Fibroblast of skin of left quadriceps (primary cell): ENCODE measurements at places on chromosomes 5 and 9.

GRCh38 chr5:80592761-80593160, 22.7 kb upstream of the ANKRD34B start:
- DNase-seq: no peak

GRCh38 chr9:68678430-68678829, 26.6 kb upstream of the PIP5K1B start:
- DNase-seq: no peak

DNA sequence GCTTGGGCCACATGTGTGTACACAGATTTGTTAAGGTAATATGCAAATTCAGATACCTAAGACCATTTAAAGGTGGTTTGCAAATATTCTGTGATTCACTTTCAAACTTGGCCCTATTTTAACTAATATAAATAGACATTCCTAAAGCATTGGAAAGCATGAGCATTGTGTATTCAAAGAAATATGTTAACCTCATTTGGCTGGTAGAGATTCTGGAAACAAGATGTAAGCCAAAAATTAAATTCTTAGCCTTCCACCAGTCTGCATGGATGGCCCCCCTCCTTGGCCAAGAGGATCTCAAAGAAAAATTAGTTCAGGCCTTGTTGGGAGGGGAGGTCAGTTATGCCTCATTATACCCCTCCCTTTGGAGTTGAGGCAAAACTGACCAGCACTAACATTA, 38.7 kb upstream of the C6 start:
- DNase-seq: no peak

DNA sequence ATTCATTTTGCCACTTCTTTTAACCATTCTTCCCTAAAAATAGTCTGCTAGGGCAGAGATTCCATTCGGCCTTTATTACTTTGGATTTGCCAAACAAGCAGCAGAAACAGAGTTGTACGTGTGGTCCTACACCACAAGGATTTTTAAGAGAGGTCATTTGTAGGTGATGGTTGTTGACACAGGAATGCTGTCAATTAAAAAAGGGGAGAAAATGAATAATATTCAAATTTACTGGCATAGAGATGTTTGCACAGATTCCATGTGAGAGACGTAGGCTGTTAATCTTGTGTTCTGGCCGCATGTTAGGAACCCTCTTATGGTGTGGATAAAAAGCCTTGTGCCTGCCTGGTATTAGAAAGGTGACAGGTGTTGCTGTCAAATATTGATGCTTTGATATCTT, 34.9 kb downstream of the TRIO start:
- no peak for DNase-seq

GRCh38 chr9:5825223-5825622, 7.7 kb downstream of the ERMP1 start:
- no peak for DNase-seq

GRCh38 chr9:13728917-13729811, 449.7 kb upstream of the MPDZ start:
- DNase-seq: no peak

GRCh38 chr9:35350212-35350611, 139.7 kb upstream of the RUSC2 start:
- DNase-seq: no peak

DNA sequence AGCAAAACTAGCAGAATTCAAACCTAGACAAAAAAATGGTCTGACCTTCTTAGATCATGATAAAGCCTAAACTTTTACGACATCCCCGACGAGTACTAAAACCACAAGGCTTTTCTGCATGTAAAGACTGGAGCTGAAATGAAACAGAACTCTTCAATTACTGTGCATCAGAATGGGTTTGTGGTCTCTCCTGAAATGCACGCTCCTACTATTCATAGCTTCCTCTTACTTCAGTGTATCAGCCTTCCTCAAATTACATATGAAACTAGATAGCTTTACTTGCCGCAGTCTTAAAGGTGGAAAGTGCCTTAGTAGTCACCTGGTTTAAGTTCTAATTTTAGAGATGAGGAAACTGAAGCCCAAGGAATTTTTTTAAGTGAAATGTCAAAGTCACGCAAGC, 24.6 kb upstream of the MED10 start:
- peak; percentile 74 for DNase-seq

DNA sequence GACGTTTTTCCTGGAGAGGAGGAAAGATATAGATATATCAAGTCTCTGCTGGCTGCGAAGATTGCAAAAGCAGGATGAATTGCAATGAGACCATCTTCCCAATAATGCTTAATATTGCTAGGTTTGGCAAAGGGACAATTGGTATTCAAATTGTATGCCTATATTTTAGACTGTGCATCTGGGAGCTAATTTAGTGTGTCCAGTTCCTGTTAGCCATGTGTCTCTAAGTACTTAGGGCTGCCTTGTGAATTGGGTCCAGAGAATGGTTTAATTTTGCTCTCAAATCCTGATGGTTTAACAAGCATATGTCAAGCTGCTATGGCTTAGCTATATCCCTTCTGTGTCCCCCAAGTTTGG, 97.6 kb upstream of the ZNF366 start:
- DNase-seq: no peak

GRCh38 chr5:14917719-14918118, 46.1 kb upstream of the ANKH start:
- DNase-seq: no peak

DNA sequence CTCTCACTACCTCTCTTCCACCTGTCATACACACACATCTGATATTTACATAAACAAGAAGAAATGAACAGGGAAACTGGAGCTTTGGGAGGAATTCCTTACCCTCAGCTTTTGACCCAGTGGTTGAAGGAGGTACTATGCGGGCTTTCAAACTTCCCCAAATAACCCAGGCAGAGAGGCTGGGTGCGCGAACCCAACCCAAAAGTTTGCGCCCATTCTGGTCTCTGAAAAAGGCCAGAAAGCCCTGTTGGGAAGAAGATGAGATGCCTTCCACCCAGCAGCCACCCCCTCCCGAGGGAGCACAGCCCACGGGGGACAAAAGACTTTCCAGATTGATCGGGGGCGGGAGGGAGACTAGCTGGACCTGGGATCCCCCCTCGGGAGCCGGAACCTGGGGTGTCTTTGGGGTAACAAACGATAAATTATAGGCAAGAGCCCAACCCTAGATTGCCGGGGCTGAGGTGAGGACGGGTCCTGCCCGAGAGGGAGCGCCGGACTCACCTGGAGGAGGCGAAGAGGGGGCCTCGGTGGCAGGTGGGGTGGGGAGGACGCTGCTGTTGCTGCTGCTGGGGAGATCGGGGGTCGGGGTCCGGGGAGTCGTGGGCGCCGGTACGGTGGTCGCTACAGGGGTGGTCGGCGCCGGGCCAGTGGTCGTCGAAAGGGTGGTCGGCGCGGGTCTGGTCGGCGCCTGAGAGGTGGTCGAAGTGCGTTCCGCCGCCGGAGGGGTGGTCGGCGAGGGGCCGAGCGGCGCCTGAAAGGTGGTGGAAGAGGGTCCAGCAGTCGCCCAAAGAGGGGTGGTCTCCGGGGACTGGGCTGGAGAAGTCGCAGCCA, 798 bp downstream of the MEGF9 start:
- no peak for DNase-seq

- no peak for DNase-seq
Measured at GRCh38 chr9:81902626-81903025, 25.6 kb upstream of the SPATA31D4 start.

DNA sequence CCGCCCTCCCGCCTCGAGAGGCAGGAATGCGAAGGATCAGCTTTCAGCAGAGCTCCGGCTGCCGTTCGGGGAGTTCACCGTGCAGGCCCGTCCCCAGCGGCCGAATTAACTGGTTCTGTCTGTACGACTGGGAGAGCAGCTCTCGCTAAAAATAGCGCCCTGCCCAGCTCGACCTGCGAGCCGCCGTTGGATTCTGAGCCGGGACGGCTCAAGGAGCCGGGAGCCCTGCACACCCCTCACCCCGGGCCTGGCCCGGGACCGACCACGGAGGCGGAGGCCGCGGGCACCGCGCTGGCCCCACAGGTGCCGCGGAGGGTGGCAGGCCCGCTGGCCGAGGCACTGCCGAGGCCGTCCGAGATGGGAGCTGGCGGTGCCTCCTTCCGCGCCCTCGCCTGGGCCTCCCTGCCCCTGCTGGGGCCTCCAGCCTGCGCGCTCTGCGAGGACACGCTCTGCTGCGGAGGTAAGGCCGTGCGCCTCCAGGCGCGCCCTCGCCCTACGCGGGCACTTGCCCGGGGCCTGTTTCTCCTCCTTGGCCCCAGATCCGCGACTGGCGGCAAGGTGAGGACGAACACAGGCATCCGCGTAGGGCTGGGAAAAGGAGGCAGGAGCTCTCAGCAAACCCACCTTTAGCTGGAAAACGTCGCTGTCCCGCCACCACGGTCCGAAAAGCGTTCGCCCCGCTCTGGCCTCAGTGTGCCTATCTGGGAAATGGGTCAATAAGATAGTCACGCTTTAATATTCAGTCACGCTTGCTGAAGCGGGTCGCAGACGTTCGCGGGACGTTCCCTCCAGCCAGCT, 53.1 kb upstream of the DAB2IP start:
- DNase-seq: peak; percentile 75

GRCh38 chr5:73378070-73378469, 70.5 kb downstream of the FOXD1 start:
- DNase-seq: no peak

DNA sequence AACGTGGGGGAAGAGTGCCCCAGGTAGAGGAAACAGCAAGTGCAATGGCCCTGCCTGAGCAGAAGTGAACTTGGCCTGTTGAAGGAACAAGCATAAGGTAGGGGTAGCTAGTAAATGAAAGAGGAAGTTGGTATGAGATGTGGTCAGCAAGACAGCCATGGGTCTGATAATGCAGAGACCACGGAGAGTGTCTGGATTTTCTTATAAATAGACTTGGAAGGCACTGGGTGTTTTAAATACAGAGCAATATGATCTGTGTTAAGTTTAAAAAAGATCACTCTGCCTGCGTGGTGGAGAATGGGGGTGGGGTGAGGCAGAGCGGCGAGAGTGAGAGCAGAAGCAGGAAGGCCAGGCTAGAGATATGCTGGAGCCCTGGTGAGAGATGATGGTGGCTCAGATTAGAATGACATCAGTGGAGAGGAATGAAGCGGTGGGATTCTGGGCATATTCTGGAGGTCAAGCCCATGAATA, 4.2 kb downstream of the ADAM19 start:
- no peak for DNase-seq

GRCh38 chr9:130995086-130996011, 13.6 kb upstream of the LAMC3 start:
- peak; percentile 32 for DNase-seq

DNA sequence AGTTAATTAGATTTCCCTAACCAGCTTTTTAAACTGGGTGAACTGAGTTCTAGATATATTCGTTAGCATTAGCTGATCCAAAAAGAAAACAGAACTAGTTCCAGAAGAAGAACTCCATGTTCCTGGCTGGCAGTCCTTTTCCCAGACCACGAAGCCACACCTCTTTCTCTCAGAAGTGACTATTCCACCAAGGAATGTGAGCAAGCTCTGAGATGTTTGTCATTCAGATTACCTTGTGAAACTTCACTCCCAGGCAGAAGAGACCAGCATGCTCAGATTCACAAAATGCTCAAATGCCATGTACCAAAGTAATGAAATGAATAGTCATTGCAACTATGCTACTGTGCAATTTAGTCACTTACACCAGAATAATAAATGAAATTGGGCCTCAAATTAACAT, 4.4 kb upstream of the SSBP2 start:
- DNase-seq: peak; percentile 72

DNA sequence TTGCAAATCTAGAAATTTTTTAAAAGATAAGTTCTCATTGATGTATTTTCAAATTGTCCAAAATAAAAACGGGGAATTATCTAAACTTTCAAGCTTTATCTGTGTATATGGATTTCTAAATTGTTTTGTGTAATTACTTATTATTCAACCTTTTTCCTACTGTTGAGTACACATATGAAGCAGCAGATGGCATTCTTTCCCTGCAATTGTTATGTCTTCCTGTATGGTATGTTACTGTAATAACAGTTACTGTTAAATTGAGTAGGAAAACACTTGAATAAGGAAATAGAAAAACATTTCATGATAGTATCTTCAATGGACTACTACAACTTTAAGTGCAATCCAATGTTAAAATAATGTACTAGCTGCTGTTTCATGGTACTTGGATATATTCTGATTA, 124.8 kb downstream of the RANBP17 start:
- no peak for DNase-seq

GRCh38 chr5:156815988-156816599, 34.0 kb upstream of the PPP1R2B start:
- DNase-seq: peak; percentile 16

DNA sequence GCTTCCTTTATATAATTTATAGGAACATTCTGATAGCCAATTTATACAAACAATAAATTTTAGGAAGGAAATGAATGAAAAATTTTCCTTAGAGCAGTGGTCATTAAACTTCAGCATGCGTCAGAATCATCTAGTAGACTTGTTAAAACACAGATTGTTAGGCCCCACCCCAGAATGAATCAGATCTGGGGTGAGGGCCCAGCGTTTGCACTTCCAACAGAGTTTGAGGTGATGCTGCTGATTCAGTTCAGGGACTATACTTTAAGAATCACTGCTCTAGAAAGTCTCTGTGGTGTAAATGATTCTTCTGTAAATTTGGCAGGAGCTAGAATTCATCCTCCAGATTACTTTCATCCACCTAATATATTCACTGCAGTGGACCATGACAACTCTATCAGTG, 80.4 kb downstream of the SLC12A2 start:
- DNase-seq: no peak

DNA sequence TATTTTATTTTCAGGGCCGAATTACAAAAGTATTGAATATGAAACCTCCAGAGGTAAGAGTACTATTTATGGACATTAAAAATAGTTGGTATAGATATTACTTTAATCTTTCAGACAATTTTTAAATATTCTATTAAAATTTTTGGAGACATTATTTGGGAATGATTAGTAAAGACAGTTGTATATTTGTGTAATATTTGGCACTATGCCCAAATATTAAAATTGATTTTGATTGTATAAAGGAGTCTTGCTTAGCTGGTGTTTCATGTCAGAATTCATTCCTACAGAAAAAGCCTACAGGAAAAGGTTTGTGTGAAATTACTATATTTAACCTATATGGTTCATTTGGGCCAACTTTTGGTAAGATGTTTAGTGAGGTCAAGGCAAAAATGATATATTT, 5.5 kb downstream of the SMC2 start:
- no peak for DNase-seq

GRCh38 chr5:148425808-148426207, 42.0 kb downstream of the FBXO38 start:
- no peak for DNase-seq
